ENCODE measurements at places on chromosomes 3 and 15.

GRCh38 chr15:73628976-73629797, 4.0 kb downstream of the NPTN start:
- DNase-seq: no peak

DNA sequence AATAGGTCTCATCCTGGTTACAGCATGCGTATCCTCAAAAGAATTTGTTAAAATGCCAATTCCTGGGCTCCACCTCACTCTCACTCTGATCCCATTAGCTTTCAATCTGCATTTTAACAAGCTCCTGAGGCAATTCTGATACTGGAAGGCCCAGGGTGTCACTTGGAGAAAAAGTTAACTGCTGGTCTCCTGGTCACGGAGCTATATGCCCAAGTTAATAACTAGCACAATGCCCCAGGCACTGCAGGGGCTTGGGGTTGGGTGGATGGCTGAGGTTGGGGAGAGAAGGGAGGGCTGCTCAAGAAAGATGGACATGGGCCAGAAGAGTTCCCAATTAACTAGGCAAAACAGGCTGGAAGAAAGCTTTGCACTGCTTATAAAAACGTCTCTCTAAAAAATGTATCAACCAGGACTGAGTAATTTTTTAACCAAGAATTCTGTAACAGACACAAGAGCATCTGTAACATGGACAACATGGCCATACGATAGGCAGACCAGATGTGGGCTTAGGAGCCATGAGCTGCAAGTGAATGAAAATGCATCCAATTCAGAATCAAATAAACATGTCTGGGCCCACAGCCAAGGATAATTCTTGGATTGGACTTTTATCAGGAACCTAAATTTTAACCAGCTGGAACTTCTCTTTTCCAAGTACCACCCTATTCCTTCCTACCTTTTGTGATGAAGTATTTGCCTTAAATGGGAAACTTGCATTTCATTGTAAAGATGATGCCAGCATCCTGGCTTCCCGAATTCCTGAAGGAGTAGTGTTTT, 4.2 kb downstream of the IL17RD start:
- DNase-seq: no peak

- DNase-seq: peak; percentile 98
Observed at GRCh38 chr3:167734498-167735232, at the start of gene PDCD10. Gene PDCD10, minus strand, starts transcription at chr3:167734892. Its CDS starts 14,735 bp downstream, at chr3:167720157.

DNA sequence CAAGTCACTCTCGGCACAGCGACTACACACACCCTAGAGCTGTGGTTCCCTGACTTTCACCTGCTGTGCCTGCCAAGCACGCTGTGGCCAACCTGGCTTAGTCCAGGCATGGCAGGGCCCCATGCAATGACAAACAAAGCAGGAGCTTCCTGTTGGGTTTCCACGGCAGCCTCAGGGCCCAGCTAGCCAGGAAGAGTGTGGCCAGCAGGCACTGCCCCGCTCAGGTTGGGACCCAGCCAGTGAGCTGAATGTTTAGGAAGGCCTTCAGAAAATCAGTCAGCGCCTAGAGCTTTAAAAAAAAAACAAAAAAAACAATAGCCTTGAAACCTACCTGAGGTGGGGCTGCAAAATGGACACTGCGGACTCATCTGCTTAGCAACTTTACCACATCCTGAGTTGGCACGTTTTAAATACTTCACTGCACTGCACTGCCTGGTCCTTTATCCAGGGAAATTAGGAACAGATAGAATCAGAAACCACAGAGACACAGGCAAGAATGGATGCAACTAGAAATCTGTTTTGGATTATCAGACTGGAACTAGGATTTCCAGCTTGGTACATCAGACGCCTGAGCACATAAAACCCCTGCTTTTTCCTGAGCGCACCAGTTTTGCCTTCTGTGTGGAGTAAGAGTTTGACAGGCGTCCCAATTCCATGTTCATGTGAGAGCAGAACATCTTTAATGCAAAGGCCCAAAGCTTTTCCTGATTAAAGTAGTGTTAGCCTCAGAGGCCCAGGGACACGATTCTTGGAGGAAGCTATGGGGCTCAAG, 36.2 kb upstream of the LDHAL6B start:
- DNase-seq: no peak

GRCh38 chr3:49813497-49814174, at the start of gene UBA7:
Gene UBA7, minus strand, starts transcription at chr3:49813953. Its CDS starts 166 bp downstream, at chr3:49813787.
- no peak for DNase-seq

DNA sequence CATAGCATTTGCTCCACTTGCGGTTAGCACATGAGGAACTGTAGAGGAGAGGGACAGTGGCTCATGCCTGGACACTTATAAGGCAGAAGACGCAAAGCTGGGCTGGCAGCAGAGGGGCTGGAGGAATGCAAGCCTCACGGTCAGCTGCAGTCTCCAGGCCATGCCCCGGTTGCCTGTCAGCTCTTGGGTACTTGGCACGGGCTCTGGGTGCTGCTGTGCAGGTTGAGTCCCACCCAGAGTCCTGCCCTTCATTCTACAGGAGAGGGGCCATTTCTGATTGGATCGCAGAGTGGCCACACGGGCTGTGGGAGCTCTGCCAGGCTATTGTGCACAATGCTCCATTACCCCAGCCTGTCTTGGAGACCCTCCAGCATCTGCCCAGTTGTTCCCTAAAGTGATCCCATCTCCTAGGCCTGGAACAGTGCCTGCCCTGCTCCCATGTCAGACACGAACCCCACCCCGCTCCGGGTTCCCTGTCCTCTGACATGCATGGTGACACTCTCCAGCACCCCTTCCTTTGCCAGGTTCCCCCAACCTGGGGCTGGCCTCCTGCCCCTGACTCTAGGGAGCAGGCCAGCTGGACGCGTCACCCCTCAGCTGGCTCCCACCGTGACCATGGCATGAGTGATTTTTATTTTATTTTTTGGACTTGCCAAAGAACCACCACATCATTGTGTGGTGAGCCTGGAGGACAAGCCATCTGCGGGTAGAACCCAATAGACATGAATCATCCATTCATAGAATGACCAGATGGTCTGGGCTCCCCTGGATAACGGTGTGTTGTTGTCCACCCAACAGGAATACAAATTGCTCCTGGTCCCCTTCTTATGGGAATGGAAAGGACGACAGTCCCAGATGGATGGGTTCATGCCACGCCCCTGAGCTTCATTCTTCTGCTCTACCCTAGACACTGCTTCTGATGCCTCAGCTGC, 51.0 kb upstream of the KLF13 start:
- DNase-seq: no peak

- no peak for DNase-seq
Observed at GRCh38 chr3:58946875-58947274, 103.0 kb downstream of the CFAP20DC start.

All from NCI-H2227 treated with DMSO at 0.1 percent for 48 hours (cell line).